ENCODE measurements at places on chromosomes 5 and 9. TPM values are rescaled to one million over a fixed set of nuclear protein-coding genes. Genes with fewer than 3 reads are reported as not detected.

DNA sequence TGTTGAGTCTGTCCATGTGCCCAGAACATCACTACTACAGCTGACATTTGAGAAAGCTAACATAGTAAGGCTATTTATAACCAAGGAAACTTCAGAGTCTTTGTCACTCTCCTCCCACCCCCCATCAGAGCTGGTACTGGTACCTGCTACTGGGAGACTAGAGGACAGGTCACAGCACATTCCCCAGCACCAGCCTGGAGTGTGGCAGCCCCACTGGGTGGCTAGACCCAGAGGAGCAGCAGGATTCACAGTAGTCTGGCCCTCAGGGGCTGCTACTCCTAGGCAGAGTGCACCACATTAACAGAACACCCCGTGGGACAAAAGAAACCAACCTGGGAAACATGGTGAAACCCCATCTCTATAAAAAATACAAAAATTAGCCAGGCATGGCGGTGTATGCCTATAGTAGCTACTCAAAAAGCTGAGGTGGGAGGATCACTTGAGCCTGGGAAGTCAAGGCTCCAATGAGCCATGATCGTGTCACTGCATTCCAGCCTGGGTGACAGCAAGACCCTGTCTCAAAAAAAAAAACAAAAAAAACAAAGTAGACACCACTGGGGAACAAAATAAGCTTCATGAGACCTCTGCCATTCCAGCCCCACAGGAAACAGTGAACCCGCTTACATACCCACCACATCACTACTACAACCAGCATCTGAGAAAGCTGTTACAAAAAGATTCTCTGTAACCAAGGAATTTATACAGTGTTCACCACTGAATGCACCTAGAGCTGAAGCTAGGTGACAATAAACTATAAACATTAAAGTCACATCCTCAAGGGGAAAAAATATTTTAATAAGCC, 26.3 kb upstream of the PTGER4 start:
- no peak for DNase-seq

GRCh38 chr5:112239996-112240395, 179.1 kb downstream of the EPB41L4A start:
- DNase-seq = no peak

- DNase-seq = no peak
Measured at GRCh38 chr9:38008168-38009034, 60.6 kb downstream of the SHB start.

DNA sequence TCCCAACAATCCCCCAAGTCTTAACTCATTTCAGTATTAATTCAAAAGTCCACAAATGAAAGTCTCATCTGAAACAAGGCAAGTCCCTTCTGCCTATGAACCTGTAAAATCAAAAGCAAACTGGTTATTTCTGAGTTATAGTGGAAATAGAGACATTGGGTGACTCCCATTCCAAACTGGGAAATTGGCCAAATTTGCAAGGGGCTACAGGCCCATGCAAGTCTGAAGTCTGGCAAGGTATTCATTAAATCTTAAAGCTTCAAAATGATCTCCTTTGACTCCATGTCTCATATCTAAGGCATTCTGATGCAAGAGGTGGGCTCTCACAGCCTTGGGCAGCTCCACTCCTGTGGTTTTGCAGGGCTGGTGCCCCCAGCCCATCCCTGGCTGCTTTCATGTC, 167.9 kb downstream of the HTR1A start:
- DNase-seq = no peak

DNA sequence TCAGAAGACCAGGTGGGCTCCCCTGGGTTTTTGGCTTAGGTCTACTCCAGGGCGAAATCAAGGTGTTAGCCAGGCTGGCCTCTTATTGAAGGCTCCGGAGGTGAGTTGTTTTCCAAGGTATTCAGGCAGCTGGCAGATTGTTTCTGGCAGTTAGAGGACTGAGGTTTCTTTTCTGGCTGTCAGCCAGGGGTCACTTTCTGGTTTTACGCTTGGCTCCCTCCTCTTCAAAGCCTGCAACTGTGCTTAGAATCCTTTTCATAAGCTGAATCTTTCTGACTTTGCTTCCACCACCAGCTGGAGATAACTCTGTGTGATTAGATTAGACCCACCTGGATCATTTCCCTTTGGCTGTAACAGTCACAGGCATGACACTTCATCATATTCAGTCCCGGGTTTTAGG, 24.6 kb downstream of the RFK start:
- DNase-seq = no peak

GRCh38 chr9:105296445-105296844, 52.0 kb downstream of the SLC44A1 start:
- DNase-seq = no peak

DNA sequence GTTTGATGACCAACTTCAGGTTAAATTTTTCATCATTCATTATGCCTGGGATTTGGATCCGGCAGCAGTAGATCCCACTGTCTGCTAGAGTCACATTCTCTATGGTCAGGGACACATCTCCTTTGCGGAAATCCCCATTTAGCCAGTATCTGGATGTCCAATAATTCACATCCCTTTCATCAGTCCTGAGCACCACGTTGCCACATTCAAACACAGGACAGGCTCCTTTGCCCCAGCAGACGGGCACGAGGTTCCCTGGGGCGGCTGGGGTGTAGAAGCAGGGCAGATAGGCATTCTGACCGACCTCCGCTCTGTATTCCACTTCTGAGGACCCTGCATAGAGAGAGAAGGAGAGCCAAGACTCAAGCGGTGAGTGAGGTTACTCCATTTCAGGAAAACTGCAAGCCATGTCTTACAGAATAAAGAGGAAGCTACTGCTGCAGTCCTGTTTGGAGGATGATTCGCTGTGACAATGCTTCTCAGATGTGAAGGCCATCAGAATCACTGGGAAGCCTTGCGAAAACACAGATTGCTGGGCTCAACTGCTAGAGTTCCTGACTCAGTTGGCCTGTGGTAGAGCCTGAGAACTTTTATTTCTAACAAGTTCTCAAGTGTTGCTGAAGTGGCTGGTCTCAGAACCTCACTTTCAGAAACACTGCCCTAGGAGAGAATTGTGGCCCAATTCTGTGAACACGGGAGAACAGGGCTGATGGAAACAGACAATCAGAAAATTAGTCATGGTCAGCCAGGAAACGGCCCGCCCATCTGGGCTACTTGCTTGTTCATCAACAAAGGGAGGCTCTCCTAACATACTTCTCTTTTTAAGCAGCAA, 2.0 kb downstream of the HAVCR2 start:
- no peak for DNase-seq

Gene GLIPR2
- total RNA-seq = 26.0 TPM

Gene BAAT
- total RNA-seq = not detected

Gene PCSK5
- total RNA-seq = 32.7 TPM

Gene ARHGEF39
- total RNA-seq = 0.20 TPM

Gene LRSAM1
- total RNA-seq = 31.8 TPM

Gene OMD
- 19.2 TPM for total RNA-seq

Measured in tibial nerve (tissue), 4 donors.